Uterus (tissue), 4 donors: ENCODE measurements at places on chromosomes 6 and 20.

DNA sequence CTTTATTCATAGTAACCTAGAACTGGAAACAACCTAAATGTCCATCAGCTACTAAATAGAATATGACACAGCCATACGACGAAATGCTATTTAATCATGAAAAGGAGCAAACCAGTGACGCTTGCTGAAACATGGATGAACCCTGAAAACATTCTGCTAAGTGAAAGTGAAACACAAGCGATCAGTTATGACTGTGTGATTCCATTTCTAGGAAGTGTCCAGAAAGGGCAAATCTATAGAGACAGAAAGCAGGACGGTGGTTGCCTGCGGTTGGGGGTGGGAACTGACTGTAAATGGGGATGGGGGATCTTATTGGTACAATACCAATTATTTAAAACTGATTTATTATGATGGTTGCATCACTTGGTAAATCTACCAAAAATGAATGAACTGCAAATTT, 126.8 kb downstream of the IPCEF1 start:
- no peaks in the 10 kb centered on the region for H3K27me3 ChIP-seq
- no peak overlapping the region for H3K4me3 ChIP-seq
- no peaks in the 10 kb centered on the region for H3K4me1 ChIP-seq
- H3K27ac ChIP-seq, result no peak overlapping the region
- no peak for DNase-seq
- no peaks in the 10 kb centered on the region for H3K36me3 ChIP-seq

- H3K4me3 ChIP-seq, result no peak overlapping the region
- peak; percentile 35 for DNase-seq
- peak overlapping the region; percentile 81 for H3K27ac ChIP-seq
- no peaks in the 10 kb centered on the region for H3K27me3 ChIP-seq
These were observed 109.5 kb upstream of the CLDN20 start for GRCh38 chr6:155154158-155154830.

- no peak overlapping the region for H3K4me3 ChIP-seq
- H3K36me3 ChIP-seq, result no peaks in the 10 kb centered on the region
- no peak for DNase-seq
- peaks cover 11% of the 10 kb centered on the region for H3K27me3 ChIP-seq
- H3K27ac ChIP-seq, result no peak overlapping the region
- H3K4me1 ChIP-seq, result no peaks in the 10 kb centered on the region
These were observed 15.4 kb downstream of the PNPLA1 start for GRCh38 chr6:36285187-36285671.

DNA sequence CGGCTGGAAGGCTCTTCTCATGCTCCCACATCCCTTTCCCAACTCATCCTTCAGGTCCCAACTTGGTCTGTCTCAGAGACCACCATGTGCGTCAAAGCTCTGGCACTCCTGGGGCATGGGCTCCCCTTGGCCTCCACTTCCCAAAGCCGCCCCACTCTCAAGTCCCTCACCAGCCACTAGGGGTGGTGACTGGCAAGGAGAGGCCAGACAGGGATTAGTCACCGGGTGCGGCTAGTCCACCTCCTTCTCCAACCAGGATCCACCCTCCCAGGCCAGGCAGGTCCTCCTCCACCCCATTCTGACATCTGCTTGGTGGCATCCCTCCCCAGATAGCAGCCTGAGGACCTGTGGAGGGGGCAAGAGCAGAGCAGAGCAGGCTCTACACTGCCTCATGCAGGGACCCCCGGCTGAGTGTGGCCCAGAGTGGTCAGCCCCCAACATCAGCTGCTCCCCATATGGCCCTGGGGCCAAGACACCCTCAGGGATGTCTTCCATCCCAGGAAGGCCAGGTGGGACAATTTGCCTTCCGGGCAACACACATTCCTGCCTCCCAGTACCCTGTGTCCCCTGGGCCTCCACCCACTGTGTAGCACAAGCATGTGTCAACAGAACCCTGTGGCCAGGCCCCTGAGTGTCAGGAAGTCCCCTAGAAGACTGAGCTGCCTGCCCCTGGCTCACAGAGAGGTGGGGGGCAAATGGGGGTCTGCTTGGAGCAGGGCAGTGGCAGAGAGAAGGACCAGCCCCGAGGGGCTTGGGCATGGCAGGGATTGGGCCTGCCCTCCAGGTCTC, 29.2 kb downstream of the YTHDF1 start:
- no peak overlapping the region for H3K4me3 ChIP-seq
- H3K36me3 ChIP-seq, result no peaks in the 10 kb centered on the region
- no peaks in the 10 kb centered on the region for H3K27me3 ChIP-seq
- no peak for DNase-seq

DNA sequence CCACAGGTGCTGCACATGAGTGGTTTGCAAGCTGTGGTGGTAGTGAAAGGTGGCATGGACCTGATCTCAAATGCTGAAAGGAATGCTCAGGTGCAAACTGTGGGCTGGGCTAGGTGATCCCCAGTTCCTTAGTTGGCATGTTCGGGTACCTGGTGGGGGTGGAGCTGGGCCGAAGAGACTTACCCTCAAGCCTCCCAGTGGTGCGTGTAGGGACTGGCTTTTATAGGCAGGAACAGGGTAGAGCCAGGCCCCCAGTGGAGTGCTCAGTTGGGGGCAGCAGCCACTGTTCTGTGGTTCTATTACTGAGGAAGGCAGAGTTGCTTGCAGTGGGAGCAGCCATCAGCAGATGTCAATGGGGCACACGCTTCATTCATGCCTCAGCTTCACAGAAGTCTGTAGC, 399.8 kb downstream of the HTR1B start:
- H3K4me1 ChIP-seq, result no peaks in the 10 kb centered on the region
- H3K27ac ChIP-seq, result no peak overlapping the region
- H3K27me3 ChIP-seq, result no peaks in the 10 kb centered on the region
- DNase-seq, result no peak
- H3K4me3 ChIP-seq, result no peak overlapping the region
